ENCODE measurements at places on chromosomes 5 and 9.

DNA sequence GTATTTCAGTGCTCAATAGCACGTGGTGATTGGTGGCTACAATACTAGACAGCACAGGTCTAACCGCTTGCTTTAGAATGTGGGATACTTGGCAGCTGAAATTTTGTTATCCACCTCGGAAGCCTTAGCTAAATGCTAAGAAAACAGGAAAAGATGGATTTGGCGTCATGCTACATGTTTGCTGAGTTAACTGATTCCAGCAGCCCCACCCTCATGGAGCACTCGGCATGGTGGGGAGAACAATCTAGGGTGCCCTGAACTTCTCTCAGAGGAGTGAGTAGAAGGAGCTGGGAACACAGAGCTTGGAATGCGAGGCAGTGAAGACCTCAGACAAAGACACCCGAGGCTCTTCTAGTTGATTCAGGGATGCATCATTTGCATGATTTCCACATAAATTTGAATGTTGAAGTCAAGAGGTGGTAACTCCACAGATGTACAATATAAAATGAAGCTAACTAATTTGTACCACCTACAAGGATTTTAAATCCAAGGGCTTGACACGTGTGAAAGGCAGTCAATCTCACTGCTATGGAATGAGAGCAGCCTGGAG, 145.1 kb upstream of the FSTL4 start:
- no peak for DNase-seq

GRCh38 chr9:74533253-74533652, 36.1 kb downstream of the RORB start:
- DNase-seq: no peak

DNA sequence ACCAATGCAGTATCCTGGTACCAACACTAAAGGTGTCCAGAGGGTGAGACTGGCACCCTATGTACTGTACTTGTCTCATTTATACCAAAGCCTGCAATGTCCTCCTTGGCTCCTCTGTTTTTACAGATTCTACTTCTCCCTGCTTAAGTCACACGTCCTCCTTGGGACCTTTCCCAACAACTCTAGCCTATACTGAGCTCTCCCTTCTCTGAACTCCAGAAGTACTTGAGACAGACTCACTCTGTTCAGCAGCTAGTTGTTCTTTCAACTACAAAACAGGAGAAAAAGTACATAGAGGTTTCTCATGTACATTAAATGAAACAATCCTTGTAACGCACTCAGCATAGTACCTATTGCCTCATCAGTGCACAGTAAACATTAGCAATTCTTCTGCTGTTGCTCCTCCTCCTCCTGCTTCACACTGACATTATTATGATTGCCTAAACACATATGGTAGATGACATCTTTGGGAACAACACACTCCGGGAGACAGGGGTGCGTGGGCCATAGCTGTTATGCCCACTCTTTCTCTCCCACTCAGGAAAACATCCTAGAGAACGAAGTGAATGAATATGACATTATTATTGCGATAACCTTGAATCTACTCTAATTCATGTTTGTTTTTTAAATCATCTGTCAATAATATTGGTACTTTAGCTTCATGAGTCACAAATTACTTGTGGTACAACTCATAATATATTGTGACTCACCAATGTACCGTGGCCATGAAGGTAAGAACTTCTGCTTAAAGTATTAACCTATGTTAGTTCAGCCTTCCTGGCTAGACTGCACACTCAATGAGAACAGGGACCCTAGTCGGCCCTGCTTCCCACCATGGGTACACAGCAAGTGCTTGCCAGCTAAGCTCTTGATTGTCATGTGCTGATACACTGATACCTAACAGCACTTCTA, 180.3 kb upstream of the ADRA1B start:
- no peak for DNase-seq

- DNase-seq: no peak
Measured at GRCh38 chr9:111050819-111051218, 12.5 kb upstream of the LPAR1 start.

- no peak for DNase-seq
Measured at GRCh38 chr9:89845862-89846261, 241.1 kb downstream of the GADD45G start.

DNA sequence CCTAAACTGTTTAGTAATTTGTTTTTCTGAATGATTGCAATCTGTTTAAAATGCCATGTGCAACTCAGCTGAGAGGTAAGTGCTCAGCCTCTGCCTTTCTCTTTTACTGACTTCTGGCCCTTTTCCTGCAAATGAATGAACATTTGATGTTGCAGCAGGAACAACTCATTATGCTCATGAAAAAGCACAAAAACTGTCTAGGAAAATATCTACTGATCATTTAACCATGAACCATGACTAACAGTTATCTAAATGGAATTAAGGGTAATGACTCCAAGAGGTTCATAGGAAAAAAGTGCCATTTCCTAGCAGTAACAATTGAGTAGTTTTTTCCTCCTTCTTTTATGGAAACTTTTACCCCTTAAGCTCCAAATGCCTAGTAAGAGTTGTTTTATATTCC, 70.6 kb upstream of the ANKH start:
- no peak for DNase-seq

- no peak for DNase-seq
Measured at GRCh38 chr5:108271127-108271526, 110.8 kb downstream of the FBXL17 start.

- DNase-seq: peak; percentile 53
Measured at GRCh38 chr9:34554211-34555001, 31.6 kb upstream of the ENHO start.

- no peak for DNase-seq
Measured at GRCh38 chr5:140041099-140041491, 2.0 kb downstream of the NRG2 start.

GRCh38 chr9:115373000-115373709, 255.2 kb upstream of the TNC start:
- DNase-seq: peak; percentile 3

- no peak for DNase-seq
Measured at GRCh38 chr9:122016309-122016708, 76.8 kb downstream of the TTLL11 start.

- no peak for DNase-seq
Measured at GRCh38 chr9:70576116-70576515, 161.7 kb upstream of the KLF9 start.
